ENCODE measurements at places on chromosomes 1 and 21. TPM values are rescaled to one million over a fixed set of nuclear protein-coding genes. Genes with fewer than 3 reads are reported as not detected.
A peak's percentile ranks its signal among the peaks of the same experiment; 100 is the strongest.

DARS2 gene
- 11.1 TPM for total RNA-seq

MRPS6 gene
- 19.0 TPM for total RNA-seq

C1orf94 gene
- total RNA-seq, result not detected

KPRP gene
- not detected for total RNA-seq

ADAMTSL4 gene
- not detected for total RNA-seq

- DNase-seq, result no peak
These were observed 1.0 kb downstream of the ARPC5 start for GRCh38 chr1:183634429-183635065.

DNA sequence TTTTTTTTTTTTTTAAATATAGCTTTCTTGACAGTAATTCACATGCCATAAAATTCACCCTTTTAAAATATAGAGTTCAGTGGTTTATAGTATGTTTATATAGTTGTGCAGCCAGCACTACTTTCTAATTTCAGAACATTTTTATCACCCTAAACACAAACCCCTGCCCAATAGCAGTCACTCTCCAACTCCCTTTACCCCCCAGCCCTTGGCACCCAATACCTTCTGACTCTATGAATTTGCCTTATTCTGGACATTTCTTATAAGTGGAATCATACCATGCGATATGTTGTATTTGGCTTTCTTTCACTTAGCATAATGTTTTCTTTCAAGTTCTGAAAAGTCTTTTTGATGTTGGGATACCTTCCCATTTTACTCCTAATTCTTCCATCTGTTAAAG lies 42.5 kb upstream of the NEXN start:
- no peak for DNase-seq

DNA sequence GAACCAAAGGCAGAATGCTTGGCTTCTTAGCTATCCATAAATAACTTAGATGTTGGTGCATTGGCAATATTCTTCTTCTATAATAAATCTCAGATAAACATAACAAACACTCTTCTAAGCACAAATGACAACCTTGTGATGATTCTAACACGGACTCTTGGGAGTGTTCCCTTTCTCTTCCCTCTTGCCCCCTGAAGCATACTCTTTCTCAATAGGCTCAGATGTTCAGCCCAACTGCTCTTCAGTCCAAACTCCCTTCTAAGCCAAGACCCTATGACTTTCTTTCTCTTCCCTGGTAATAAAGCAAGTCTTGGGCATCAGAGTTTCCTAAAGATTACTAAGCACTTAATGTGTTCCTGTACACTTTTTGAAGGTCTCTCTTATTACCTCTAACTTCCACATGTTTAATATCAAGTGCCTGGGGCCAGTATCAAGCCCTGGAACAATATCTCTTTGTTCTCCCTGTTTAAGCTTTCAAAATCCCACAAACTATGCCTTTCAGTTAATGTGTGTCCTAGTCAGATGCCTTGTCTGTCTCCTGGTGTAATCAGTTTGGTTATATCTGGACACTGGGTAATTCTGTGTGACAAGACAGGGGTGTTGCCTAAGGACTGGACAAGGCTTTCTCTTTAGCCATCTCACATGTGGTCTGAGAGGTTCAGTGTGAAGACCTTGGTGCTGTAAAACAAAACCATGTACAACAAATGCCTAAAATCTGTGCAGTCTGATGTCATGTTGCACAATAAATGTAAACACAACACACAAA lies 92.9 kb upstream of the IVNS1ABP start:
- no peak for DNase-seq

DNA sequence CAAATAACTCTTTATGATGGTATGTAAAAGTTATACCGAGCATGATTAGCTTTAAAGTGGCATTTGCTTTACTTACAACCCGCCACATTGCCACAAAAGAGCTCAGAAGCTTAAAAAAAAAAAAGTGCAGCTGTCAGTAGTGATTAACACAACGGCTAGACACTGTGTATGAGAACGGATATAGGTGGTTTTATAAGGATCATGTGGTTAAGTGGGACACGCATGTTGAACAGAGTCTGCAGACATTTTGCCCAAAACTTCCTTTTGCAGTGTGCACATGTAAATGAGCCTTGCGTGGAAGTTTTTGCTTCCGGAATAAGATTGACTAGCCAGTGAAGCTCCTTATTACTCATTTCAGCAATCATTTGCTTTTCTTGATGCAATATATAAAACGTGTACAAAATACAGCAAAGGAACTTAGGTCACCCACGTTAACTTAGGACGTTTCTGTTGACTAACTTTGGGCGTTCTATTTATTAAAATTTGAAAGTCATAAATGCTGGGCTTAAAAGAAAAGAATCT lies 58.7 kb upstream of the RGS1 start:
- DNase-seq, result peak; percentile 66

GRCh38 chr1:245448975-245449431 lies 294.2 kb downstream of the KIF26B start:
- DNase-seq, result no peak

DNA sequence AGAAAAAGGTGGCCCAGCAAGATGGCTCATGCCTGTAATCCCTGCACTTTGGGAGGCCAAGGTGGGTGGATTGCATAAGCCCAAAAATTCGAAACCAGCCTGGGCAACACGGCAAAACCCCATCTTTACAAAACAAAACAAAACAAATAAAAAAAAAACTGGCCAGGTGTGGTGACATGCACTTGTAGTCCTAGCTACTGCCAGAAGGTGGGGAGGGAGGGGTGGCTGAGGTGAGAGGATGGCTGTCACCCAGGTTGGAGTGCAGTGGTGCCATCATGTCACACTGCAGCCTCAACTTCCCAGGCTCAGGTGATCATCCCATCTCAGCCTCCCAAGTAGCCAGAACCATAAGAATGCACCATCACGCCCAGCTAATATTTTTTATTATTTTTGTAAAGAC lies 22.8 kb downstream of the RERE start:
- DNase-seq, result peak; percentile 27

GRCh38 chr21:35197992-35198431 lies 148.9 kb upstream of the RUNX1 start:
- DNase-seq, result no peak

DNA sequence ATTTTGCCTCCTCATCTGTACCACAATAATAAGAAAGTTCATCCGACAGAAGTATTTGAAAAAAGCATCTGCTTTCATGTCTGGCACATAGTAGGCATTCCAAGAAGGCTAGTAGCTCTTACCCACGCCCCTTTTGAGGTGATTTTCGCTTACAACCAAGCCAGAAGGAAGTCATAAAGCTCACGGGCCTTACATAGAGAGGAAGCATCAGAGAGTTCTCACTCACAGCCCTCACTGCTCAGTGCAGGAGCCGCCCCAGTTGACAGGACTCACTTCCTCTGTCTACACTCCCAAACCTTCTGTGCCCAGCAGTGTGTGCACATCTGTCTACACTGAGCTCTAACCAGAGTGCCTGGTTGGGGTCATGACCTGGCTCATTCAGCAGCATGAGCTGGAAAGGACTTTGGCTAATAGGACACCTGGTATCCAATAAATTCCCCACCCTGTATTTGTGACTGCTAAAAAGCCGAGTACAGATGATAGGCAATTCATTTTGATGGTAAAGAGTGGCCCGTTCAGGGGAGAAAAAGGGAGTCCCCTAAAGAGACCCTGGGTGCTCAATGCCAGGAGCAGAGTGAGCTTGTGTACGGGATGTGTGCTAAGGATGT lies 36.8 kb upstream of the DUSP10 start:
- DNase-seq, result no peak

DNA sequence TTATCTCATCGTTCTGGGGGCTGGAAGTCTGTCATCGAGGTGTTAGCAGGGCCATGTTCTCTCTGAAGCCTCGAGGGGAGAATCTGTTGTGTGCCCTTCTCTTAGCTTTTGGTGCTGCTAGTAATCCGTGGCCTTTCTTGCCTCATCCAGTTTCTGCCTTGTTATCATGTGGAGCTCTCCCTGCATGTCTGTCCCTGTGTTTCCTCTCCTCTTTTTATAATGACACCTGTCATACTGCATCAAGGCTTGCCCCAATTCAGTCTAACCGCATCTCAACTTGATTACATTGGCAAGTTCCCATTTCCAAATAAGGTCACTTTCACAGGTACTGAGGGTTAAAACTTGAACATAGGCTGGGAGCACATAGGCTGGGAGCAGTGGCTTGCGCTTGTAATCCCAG lies 82.6 kb upstream of the CNIH3 start:
- no peak for DNase-seq

DNA sequence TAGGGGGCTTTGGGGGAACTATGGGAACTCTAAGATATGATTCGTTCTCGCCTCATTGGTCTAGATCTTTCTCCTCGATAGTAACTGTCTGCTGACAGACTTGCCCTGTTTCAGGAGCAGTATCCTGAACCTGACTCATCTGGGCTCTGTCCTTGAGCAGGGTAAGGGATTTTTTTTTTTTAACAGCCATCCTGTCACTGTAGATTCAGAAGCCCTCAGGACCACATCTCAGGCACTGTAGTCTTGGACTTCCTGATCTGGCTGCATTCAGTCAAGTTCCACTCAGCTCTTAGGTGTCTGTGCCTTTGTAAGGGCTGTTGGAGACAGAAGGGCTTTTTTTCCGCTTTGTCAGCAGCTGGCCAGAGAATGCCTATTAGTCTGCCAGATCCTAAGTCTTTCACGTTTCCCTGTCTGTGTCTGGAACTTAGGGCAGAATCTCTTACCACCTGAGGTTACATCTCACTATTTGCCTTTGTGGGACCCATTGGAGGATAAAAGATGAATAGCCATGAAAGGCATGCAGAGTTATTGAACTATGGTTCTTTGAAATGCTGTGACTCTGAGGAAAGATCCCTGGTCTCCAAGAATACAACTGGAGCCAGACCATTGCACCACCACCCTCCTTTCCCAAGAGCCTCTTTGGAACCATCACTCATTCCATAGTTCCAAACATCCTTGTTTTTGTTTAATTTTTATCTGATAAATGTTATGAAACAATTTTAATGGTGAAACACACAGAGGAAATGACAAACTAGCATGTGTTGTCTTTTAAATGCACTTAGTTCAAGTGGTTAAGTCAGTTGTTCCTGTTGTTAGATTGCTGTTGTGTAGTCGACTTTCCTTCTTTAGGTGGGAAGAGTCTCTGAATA lies 49.7 kb upstream of the MACF1 start:
- no peak for DNase-seq

GRCh38 chr1:9066945-9067807 lies 2.3 kb downstream of the SLC2A5 start:
- no peak for DNase-seq

GRCh38 chr1:98045211-98045766 lies 124.5 kb upstream of the DPYD start:
- no peak for DNase-seq

DNA sequence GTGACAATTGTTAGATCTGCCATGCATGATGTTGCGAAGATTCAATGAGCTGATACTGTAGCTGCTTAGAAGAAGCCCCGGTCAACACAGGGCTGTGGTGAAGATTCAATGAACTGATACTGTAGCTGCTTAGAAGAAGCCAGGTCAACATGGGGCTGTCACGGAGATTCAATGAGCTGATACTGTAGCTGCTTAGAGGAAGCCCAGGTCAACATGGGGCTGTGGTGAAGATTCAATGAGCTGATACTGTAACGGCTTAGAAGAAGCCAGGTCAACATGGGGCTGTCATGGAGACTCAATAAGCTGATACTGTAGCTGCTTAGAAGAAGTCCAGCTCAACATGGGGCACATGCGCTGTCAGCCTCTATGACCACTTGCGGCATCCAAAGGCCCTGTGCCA lies 18.8 kb upstream of the BACE2 start:
- DNase-seq, result no peak

DNA sequence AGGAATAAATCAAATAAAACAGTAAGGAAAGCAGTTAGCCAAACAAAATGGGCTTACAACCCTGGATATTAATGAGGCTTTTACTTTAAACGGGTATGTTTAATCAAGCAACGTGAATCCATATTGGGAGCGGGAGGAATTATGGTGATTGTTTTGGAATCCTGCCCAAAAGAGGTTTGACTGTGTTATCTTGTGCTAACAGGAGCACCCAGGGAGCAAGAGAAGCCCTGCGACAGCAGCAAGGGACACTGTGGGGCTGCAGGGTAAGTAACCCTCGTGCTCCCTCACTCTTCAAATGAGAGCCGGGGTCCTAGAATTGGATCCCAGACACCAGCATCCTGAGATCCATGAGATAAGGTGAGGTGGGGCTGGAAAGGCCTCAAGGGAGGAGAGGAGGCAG lies 72.6 kb upstream of the PGBD5 start:
- DNase-seq, result no peak

- no peak for DNase-seq
These were observed 18.0 kb downstream of the AGPAT3 start for GRCh38 chr21:43882952-43883545.

GRCh38 chr21:35908311-35909078 lies 151.8 kb downstream of the SETD4 start:
- no peak for DNase-seq

DNA sequence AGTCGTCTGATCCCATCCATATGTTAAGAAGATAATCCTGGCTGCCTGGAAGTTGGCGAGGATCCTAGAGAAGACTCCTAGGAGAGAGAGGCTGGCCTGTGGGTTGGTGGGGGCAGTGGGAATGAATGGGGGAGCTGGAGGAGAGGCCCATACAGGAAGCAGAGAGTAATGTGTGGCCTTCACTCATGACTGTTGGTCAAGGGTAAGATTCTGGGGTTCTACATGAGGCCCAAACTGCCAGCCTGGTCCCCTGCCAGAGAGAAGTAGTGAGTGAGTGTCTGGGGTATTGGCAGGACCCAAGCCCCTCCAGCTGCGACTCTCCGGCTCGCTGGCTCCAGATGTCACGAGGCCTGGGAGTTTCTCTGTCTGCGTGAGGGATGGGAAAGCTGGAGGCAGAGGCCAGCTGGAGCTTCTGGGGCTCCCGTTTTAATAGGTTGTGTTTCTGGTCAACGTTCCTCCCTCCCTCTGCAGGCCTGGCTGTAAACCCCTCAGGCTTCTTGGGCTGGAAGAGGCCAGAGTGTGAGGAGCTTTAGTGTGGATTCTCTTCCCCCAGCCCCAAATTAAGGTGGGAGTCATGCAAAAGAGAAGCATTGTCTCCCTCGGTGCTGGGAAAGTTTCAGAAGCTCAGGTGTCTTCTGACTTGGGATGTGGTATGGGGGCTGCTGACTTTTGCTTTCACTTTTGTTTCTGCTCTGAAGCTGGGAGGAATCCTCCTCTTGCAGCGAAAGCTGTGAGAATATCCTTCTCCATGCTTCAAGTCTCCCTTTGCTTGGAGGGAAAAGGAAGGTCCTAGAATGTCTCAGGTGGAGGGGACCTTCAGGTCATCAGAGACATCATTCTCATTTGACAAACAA lies 2.6 kb downstream of the TMEM51 start:
- no peak for DNase-seq

DNA sequence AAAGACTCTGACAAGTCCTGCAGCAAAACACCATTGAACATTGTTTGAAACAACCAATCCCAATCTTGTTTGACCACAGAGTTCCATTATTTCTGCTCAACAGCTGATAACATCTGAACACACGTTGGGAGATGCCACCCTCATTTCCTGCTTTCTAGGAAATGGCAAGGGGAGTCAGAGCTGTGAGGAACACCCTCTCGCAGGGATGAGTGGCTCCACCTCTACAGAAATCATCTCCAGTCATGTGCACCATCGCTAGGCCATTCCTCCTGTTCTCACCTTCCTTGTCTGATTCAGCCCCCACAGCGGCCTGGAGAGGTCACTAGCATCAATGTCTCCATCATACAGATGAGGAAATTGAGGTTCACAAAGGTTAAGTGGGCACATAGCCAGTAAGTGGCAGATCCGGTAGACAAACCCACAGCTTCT lies 22.4 kb upstream of the RUNX3 start:
- DNase-seq, result no peak
